Posterior vena cava (tissue), 2 donors: ENCODE measurements at places on chromosomes 4 and X. TPM values are rescaled to one million over a fixed set of nuclear protein-coding genes. Genes with fewer than 3 reads are reported as not detected.
A peak's percentile ranks its signal among the peaks of the same experiment; 100 is the strongest.

DNA sequence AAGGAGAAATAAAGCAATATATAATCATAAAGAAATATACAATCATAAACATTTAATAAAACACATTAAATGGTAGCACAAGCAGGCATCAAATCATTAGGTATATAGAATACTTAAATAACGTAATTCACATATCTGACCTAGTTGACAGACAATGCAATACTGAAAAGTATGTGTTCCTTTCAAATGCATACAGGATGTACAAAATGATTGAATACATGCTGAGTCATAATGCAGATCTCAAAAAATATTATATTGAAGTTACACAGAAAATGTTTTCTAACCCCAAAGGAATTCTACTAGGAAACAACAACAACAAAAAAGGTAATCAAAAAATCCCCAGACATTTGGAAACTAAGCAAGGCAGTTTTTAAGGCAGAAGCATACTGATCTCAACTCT, 1072.0 kb upstream of the INTU start:
- DNase-seq, result no peak

ARHGAP24 gene
- total RNA-seq, result 26.9 TPM

DNA sequence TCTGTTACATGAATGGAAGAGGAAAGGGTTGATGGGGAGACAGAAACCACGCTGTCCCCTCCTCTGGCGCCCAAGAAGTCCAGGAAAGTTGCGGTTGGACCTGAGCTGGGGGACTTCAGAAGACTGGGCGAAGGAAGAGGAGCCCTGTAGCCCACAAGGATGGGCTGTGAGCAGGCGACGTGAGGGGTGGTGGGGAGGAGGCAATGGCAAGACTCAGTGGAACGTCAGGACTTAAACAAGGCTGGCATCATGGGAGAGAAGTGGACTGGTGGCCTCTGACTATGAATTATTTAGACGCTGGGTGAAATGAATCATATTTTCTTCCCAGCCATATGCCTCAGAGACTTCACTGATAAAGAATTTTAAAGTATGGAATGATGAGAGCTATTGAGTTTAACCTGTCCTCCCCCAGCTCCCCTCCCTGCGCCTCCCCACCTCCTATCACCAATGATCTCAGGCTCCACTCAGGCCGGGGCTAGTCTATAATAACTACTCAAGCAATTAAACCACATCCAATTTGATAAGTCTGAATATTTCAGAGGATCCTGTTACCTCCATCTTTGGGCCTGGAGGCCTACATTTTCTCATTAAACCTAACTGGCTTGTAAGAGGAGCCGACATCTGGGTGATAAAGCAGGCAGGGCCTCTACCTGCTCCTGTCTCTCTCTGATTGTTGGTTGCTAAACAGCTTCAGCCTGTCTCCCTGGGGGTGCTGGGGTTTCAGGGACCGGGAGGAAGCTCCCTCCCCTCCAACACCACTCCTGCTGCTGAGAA, 63.6 kb downstream of the SMIM20 start:
- peak; percentile 59 for DNase-seq

- no peak for DNase-seq
Measured at GRCh38 chrX:14027036-14027435, 2.7 kb downstream of the GEMIN8 start.

DNA sequence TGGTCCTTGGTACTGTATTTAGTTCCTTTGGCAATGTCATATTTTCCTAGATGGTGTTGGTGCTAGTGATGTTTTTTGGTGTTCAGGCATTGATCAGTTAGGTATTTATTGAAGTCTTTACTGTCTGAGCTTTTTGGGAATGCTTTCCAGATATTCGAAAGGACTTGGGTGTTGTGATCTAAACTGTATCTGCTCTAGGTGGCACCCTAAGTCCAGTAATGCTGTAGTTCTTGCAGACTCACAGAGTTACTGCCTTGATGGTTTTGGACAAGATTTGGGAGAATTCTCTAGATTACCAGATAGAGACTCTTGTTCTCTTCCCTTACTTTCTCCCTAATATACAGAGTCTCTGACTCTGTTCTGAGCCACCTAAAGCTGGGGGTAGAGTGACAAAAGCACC, 513.6 kb upstream of the PITX2 start:
- no peak for DNase-seq
